ENCODE measurements at places on chromosomes 12 and 14. TPM values are rescaled to one million over a fixed set of nuclear protein-coding genes. Genes with fewer than 3 reads are reported as not detected.

The CLECL1 gene
- not detected for total RNA-seq

The KRT82 gene
- total RNA-seq: not detected

The TMEM179 gene
- not detected for total RNA-seq

The ANGEL1 gene
- total RNA-seq: 6.7 TPM

The ADAM20 gene
- 1.3 TPM for total RNA-seq

The TCL1B gene
- not detected for total RNA-seq

The PEBP1 gene
- 163 TPM for total RNA-seq

The EML5 gene
- total RNA-seq: under 0.01 TPM

The C12orf50 gene
- total RNA-seq: not detected

The RPGRIP1 gene
- not detected for total RNA-seq

The MBIP gene
- total RNA-seq: 11.1 TPM

The TSPAN11 gene
- total RNA-seq: 2.0 TPM

The ATP5F1B gene
- total RNA-seq: 385 TPM

The ARHGAP5 gene
- 85.4 TPM for total RNA-seq

The SCN8A gene
- total RNA-seq: 17.2 TPM

The DBX2 gene
- 0.08 TPM for total RNA-seq

The SERPINA10 gene
- total RNA-seq: not detected

The SLC38A4 gene
- 4.6 TPM for total RNA-seq

The C12orf57 gene
- 156 TPM for total RNA-seq

The OR6C2 gene
- not detected for total RNA-seq

The ANP32D gene
- not detected for total RNA-seq

The FBLN5 gene
- total RNA-seq: 56.8 TPM

The CCDC177 gene
- total RNA-seq: not detected

The KLHDC1 gene
- total RNA-seq: 12.8 TPM

The FITM1 gene
- not detected for total RNA-seq

The KERA gene
- total RNA-seq: not detected

The TGM1 gene
- 0.36 TPM for total RNA-seq

The COCH gene
- total RNA-seq: not detected

The DCN gene
- 2,298 TPM for total RNA-seq

The DPPA3 gene
- total RNA-seq: not detected

The COX8C gene
- not detected for total RNA-seq

The PLEKHD1 gene
- not detected for total RNA-seq

All from fibroblast of the aortic adventitia (primary cell).